HuH-7.5 (cell line): ENCODE measurements at places on chromosomes 3 and 15.

DNA sequence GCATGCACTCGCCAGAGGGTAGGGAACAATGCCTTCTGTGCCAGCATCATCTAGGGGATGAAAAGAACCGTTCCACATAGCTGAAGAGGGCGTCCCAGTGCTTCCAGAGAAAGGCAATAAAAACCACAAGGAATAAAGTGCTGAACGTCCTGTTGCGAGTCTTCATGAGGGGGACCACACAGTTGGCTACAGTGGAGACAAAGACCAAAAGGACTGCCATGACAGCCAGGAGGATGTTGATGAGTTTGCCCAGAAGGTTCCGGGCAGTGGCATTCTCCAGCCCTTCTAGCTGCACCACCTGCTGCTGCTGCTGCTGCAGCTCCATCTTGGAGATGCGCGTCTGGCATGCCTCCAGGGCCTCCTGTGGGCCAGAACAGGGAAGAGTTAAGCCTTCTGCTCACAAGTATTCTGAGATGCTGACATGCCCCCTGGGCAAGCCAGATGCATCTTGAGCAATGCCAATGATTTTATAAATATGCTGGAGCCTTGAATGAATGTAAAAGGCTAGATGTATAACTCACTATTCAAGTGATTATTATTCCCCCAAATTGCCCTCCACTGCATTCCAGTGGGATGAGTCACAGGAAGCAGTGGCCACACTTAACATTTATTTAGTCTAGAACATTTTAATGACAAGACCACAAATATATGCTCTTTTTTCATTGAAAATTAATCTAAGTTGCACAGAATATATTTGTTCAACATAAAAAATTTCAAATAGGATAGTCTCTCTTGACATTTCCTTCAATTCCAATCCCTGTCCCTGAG is 45.1 kb upstream of the PLXND1 start:
- no peak for DNase-seq

GRCh38 chr15:93608643-93609148 is 519.7 kb upstream of the RGMA start:
- DNase-seq = no peak

GRCh38 chr3:12436514-12437220 is 47.6 kb upstream of the TSEN2 start:
- no peak for DNase-seq

GRCh38 chr15:83816124-83816883 is 162.4 kb downstream of the ADAMTSL3 start:
- DNase-seq = no peak
